Activated CD4-positive, alpha-beta T cell treated with anti-CD3 and anti-CD28 coated beads for 48 hours (primary cell): ENCODE measurements at places on chromosomes 16 and 17.
A peak's percentile ranks its signal among the peaks of the same experiment; 100 is the strongest.

GRCh38 chr16:66199189-66199588 lies 167.3 kb upstream of the CDH5 start:
- no peak for DNase-seq

- DNase-seq: no peak
These were observed 214.9 kb upstream of the MON1B start for GRCh38 chr16:76976101-76976500.

- DNase-seq: no peak
These were observed 16.4 kb downstream of the PLCD3 start for GRCh38 chr17:45115871-45116270.

GRCh38 chr16:84930298-84931106 lies 80.8 kb downstream of the ZDHHC7 start:
- DNase-seq: peak; percentile 28

GRCh38 chr17:69093279-69093789 lies 32.6 kb upstream of the ABCA9 start:
- no peak for DNase-seq

- DNase-seq: no peak
These were observed 13.5 kb upstream of the SALL1 start for GRCh38 chr16:51164574-51164973.

DNA sequence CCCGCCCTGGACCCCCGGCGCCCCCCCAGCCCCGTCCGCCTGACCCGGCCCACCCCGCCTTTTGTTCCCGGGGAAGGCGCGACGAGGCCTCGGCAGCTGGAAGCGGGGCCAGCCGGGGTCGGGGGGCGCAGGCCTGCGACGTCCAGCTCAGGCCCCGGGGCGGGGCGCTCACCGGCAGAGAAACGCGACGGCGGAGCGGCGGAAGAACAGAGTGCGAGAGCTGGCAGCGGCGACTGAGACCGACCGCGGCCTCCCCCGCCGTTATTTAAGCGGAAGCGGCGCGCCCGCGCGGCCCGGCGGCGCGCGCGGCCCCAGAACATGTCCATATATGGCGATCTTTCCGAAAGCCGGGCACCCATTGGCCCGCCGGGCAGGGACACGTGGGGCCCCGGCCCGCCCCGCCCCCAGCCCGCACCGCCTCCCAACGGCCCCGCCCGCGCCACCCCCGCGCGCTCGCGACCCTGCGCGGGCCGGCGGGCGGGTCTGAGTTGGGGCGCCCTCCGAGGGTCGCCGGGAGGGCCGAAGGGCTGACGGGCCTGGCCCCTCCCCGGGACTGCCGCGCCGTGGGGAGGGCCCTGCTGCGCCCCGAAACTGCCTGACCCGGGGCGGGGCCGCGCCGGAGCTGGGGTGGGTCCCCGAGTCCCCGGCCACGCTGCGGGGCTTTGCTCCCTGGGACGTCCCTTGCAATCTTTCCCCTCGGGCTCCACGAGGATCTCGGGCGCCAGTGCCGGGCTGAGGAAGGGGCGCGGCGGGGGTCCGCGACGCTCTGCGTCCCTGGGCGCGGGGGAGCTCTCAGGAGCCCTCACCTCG lies at the start of gene ACTG1:
TSS of gene ACTG1 (minus strand) at position 238 of the 810 bp plus-strand sequence. CDS start 445 bp downstream, outside the sequence.
- peak; percentile 94 for DNase-seq

DNA sequence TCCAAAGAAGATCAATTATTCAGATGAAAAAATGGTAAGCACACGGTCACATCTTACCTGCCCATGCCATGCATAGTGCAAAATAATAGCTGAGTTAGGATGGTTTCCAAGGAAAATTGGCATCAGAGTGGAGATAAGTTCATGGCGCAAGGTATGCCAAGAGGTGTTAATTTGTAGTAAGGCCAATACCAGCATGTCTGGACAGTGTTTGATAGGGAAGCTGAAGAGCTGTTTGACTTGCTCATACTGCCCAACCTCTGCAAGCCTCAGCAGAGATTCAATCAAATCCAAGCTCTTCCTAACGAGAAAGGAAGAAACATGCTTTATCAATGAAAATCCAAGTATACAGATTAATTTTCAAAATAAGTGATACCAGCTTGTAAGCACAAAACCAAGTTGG lies 51.0 kb downstream of the CNOT1 start:
- DNase-seq: no peak

GRCh38 chr17:73090396-73091202 lies 1.9 kb downstream of the SLC39A11 start:
- no peak for DNase-seq

DNA sequence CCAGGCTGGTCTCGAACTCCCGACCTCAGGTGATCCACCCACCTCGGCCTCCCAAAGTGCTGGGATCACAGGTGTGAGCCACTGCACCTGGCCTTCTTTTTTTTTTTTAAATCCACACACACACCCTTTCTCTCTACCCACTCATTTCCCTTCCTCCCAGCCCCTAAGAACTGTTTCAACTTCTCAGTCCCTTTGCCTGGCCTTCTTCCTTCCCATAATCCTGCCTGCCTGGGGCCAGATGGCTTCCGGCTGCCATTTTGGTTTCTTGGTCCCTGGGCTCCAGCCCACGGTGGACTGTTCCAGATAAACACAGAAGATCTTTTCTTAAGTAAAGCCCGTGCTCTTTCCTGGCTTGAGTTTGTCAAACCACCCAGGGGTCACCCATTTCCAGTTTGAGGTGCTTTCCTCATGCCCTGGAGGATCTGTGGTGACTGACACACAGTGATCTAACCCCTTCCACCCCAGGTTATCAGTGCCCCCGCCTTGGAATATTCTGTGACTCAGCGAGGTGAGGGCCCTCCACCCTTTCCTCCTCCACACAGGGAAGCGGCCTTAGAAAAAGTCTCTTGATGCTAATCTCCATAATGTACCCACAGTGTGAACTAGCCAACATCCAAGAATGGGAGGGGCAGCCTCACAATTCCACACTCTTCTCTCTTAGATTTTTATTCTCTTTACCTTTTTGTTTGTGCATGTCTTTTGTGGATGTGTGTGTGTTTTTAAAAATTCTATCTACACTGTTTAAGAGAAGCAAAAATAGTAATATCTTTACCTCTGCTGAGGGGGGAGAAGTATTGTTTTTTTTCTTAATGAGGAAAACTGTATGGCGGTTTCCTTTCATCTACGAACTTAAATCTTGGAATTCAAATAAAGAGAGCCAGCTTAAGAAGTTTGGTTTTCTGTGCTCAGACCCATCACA lies 60.0 kb downstream of the CRISPLD2 start:
- no peak for DNase-seq

DNA sequence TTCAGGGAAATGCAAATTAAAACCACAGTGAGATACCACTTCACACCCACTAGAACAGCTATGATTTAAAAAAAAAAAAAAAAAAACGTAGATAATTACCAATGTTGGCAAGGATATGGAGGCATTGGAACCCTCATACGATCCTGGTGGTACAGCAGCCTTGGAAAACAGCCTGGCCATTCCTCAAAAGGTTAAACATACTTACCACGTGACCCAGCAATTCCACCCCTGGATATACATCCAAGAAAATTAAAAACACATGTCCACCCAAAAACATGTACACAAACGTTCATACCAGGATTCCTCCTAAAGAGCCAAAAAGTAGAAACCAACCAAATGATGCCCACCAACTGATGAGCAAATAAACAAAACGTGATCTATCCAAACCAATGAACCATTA lies 68.1 kb downstream of the GAS7 start:
- DNase-seq: no peak

DNA sequence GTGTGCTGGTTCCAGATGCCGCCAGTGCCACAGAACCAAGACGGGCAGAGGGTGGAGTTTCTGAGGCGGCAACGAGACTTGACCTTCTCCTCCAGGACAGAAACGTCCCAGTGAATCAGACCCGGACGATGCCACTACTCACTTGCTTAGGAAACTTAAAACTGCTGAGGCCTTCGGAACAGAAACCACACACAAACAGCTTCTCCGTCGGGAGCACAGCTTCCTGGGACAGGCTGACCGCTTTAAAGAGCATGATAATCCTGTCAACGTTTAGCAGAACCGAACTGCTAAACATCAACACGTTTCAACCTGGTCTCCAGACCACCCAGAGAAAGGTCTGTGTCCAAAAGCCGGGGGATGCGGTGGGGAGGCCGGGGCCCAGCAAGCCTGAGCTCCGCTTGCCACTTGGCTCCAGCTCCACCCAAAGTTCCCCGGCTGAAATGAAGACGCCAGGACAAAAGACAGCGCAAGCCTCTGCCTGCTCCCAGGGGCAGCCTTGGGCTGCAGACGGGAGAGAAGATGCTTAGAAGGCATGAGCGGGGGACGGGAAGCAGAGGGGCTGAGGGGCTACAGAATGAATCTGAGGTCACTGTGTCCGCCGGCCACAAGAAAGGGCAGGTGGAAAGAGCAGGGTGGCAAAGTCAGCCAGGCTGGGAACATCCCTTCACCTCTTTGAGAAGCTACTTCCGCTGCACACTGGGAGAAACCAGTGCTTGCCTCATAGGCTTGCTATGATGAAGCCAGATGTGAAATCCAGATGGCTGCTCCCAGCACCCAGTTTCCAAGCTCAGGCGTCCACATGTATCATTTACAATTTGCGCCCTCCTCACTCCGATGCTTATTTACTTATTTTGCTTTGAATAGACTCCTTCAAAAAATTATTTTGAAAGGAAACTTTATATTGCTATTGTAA lies 69.0 kb downstream of the MRM3 start:
- no peak for DNase-seq

DNA sequence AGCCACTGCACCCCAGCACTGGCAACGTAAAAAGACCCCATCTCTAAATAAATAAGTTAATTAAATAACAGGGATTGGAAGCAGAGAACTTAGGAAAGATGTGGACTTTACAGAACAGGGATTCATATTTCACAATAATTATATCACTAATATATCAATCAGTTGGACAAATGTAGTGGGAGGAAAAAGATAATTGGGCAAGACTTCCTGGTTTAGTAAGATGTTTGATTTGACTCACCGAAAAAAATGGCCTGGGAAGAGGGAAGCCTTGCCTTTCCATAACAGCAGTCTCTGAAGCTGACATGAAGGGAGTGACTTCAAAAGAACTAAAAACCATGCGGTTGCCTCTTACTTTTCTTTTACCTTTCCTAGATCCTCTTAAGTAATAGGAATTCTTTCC lies 15.2 kb upstream of the C17orf78 start:
- no peak for DNase-seq

DNA sequence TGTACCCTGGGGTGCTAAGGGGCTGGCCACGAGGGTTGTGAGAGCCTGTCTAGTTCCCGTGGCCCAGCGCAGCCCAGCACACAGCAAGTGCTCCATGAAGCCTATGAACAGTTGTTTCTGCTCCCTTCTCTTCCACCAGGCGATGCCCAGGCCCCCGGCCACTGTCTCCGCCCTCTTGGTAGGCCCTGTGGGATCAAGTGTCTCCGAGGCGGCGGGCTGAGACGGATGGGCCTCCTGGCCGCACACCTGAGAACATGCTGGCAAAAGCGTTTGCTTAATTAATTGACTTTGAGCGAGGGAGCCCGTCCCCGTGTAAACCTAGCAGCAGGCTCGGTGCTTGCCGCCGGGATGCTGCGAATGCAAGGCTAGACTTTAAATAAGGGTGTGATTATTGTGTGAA lies 129.7 kb upstream of the GSE1 start:
- DNase-seq: no peak

GRCh38 chr17:62876063-62876462 lies 67.9 kb upstream of the MARCHF10 start:
- DNase-seq: no peak
